GM03348 (cell line): ENCODE measurements at places on chromosomes 12 and 14.

DNA sequence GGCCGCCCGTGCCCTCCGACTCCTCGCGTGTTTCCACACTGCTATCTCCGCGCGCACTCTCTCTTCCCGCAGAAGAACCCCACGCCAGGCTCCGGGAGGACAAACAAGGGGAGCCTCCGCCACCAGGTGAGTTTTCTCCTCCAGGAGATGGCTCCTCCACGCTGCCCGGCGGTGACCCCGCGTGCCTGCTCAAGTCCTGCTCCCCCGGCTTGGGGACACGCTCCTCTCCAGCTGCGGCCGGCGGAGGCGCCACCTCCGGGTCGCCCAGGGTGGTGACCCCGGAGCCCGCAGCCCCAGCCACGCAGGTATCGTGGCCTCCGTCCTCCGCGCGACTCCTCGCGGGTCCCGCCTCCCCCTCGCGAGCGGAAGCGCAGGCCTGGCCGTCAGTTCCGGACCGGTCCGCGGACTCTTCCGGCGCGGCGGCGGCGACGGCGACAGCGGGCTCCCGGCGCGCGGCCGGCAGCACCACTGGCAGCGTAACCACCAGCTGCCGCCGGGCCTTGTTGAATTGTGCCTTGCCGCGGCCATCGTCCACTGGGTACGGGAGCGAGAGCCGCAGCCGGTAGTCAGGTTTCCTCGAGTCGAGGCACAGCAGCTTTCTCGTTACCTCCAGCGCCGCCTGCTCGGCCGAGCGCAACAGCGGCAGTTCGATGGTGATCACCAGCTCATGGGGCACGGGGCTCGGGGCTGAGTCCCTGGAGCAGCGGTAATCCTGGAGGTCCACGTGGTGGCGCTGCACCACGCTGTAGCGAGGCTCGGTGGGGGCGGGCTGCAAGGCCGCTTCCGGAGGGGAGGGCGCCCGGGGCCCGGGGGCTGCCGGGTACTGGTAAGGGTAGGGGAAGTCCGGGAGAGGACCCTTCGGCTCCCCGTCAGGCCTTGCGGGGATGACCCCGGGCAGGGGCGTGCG is 1.2 kb downstream of the DNAAF2 start:
- DNase-seq, result peak; percentile 94

- no peak for DNase-seq
These were observed 30.2 kb downstream of the TTC9 start for GRCh38 chr14:70671652-70672644.

GRCh38 chr12:43151441-43151981 is 400.5 kb downstream of the ADAMTS20 start:
- DNase-seq, result peak; percentile 34

- peak; percentile 86 for DNase-seq
These were observed 81.1 kb downstream of the PELI2 start for GRCh38 chr14:56199095-56199981.

GRCh38 chr14:87698481-87698880 is 294.5 kb downstream of the GALC start:
- DNase-seq, result no peak

GRCh38 chr12:6791931-6792520 is 2.7 kb downstream of the CD4 start:
- DNase-seq, result no peak

DNA sequence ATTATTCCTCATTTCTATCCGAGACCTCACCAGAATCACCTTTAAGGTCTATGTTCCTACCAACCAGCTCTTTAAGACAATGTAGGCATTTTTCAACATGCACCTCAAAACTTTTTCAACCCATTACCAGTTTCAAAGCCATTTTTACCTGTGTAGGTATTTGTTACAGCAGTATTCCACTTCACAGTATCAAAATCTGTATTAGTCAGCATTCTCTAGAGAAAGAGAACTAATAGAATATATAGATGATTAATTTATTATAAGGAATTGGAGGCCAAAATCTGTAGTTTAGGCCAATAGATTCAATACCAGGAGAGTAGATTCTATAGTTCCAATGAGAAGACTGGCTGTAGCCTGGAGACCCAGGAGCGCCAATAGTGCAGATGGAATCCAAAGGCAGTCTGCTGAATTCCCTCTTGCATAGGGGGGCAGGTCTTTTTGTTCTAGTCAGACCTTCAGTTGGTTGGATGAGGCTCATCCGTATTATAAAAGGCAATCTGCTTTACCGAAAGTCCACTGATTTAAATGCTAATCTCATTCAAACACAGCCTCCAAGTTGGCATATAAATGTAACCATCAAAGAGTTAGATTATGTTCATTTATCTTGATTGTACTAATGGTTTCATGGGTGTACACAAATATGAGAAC is 151.6 kb upstream of the SYT1 start:
- DNase-seq, result no peak
